ENCODE measurements at places on chromosomes 3 and 15.
A peak's percentile ranks its signal among the peaks of the same experiment; 100 is the strongest.

DNA sequence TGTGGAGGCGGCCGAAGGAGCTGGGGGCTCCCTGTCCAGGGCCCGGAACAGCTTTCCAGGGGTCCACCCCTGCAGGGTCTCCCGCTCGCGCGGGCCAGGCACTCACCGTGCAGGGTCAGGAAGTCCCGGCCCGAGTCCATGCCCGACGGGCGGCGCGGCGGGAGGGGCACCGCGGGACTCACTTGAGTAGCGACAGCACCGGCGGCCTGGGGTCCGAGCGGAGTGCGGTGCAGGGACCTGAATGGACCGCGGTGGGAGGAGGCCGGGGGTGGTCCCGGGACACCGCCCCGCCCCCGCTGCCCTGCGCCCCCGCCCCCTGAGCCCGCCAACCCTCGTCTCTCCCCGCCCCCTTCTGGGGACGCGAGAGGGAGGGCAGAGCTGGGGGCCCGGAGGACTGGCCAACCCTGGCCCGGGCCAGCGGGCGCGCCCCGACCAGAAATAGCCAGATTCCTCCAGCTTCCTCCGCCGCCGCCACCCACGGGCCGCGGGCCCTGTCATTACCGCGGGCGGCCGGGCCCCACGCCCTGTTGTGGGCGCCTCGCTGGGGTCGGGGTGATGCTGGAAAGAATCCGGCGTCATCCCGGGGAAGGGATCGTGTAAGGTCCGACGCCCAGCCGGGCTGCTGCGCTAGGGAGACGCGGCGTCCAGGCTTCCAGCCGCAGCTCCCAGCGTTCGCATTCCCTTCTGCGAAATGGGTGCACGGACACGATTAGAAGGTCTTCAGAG, at the start of gene PLCD1:
Gene PLCD1 (minus strand): TSS at position 243 of the 726 bp plus-strand sequence. CDS start 103 bp downstream, at position 140.
- DNase-seq, result peak; percentile 56

DNA sequence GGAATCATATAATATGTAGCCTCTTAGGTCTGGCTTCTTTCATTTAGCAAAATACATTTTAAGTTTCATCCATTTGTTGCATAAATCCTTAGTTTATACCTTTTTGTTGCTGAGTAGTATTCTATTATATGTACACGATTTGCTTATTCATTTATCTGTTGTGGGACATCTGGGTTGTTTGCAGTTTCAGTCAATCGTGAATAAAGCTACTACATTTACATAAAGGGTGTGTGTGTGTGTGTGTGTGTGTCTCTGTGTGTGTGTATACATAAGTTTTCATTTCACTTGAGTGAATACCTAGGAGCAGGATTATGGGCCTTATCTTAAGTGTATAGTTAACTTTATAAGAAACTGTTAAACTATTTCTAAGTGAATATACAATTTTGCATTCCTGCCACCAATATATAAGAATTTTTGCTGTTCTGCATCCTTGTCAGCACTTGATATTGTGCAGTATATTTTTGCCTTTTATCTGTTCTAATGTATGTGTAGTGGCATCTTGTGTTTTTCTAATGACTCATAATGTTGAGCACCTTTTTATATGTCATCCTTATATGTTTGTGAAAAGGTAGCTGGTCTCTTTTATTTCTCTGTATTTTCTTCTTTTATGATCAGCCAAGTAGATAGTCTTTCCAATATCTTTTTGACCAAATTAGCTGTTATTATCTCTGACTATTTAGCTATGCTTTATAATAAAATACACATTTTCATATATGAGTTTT, 55.0 kb downstream of the GLCE start:
- no peak for DNase-seq

DNA sequence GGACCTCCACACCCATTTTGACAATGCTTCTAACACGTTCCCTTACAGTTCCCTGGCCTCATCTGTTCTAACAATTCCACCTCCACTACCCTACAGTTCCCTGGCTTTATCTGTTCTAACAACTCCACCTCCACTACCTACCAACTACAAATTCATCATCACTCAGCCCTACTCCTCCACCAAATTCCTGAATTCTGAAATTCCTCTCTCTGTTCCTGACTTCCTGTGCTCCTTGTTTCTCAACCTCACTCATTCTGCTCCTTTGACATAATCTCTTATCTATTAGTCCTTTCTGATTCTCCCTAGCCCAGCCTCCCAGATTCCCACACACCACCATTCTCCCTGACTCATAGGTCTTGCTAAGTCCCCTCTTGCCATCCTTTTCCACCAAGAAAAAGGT, 22.5 kb downstream of the UPK1B start:
- no peak for DNase-seq

- DNase-seq, result no peak
These were observed 63.4 kb upstream of the C15orf39 start for GRCh38 chr15:75138016-75138999.

- DNase-seq, result peak; percentile 67
These were observed 112.7 kb downstream of the RAB11A start for GRCh38 chr15:65981837-65982626.

DNA sequence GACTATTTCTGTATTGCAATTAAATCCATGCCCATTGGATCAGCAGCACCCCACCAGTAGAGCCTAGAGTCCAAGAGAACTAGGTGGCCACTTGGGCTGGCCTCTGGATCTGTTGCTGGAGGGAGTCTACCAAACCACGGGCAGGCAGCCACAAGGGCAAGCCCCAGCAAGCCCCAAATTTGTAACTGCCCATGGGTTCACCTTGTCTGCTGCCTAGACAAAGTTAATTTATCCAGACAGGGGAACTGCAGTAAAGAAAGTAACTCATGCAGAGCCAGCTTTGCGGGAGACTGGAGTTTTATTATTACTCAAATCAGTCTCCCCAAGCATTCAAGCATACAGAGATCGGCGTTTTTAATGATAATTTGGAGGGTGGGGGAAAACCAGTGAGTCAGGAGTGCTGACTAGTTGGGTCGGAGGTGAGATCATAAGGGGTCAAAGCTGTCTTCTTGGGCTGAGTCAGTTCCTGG, 74.0 kb upstream of the TERB2 start:
- DNase-seq, result no peak

DNA sequence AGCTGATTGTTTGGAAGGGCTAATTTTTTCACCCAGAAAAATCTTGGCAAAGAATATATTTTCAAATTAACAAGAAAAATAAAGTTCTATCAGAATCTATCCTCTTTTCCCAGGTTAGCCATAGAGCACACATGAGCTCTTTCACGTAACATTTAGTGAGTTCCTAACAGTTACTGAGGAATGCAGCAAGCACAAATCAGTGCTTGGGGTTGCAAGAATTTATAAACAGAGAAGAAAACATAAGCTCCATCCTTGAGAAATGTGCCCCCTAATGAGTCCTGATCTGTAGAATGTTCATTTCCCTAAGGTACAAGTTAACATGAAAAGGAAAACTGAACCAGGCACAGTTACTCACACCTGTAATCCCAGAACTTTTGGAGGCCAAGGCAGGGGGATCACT, 13.9 kb downstream of the EOGT start:
- DNase-seq, result no peak

- DNase-seq, result no peak
These were observed 13.1 kb upstream of the SCN5A start for GRCh38 chr3:38662544-38662943.

- no peak for DNase-seq
These were observed 79.0 kb downstream of the IGF1R start for GRCh38 chr15:98727115-98728040.

GRCh38 chr15:70289191-70289955, 191.7 kb upstream of the TLE3 start:
- peak; percentile 54 for DNase-seq

- DNase-seq, result no peak
These were observed 71.0 kb downstream of the RPL22L1 start for GRCh38 chr3:170799009-170799408.

DNA sequence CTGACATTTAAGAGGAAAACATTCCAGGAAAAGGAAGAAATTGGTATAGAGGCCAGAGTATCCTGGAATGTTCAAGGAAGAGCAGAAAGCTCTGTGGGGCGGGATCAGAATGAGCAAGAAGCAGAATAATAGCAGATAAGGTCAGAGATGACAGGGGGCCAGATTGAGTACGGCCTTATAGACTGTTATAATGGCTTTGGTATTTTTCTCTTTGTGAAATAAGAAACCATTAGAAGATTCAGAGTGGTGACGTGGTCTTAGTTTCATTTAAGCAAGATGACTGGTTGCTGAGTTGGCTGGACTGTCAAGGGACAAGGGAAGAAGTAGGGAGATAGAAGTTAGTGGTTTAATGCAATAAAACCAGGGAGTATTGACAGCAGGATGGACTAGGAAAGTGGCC, 218.3 kb upstream of the SOX2 start:
- no peak for DNase-seq

DNA sequence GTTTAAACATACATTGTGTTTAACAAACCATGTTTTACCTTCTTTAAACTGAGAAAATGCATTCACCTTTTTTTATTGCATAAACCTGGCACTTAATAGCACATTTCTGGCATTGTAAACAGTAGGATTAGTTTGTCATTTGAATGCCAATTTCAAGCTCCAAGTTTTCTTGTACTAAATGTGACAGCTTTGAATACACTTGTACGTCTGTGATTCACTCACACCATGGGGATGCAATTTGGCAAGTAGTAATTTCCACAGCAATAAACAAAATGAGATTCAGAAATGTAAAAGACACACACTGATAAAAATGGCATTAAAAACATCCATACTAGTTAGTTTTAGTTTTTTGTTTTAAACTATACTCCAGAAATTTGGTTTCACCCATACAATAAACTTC, 598.9 kb downstream of the SI start:
- no peak for DNase-seq

DNA sequence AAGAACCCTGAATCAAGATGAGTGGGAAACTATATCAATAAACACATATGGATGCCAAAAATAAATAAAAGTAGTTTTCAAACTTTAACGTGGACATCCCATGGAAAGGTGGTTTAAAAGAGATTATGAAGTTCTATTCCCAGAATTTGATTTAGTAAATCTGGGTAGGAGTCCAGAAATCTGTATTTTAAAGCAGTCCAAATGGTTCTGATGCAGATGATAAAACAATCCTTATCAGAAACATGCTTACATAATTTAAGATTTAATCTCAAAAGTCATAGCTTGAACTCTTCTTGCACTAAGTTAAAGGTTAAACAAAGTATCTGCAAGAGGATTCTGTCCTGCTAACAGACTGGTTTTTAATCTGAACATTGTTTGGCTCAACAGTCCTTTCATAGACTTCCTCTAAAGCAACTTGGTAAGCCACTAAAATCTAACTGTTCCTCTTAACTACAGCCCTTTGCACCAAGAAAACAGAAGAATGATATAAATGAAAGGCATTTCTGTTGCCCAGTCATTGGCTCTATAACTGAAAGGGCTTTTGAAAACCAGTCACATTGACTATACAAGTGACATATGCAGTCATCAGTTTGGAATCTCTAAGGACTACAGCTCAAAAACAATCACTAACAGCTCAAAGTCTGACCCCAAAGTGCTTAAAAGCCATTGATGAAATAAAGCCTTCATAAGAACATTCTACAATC, 23.4 kb upstream of the MAP4 start:
- DNase-seq, result no peak

DNA sequence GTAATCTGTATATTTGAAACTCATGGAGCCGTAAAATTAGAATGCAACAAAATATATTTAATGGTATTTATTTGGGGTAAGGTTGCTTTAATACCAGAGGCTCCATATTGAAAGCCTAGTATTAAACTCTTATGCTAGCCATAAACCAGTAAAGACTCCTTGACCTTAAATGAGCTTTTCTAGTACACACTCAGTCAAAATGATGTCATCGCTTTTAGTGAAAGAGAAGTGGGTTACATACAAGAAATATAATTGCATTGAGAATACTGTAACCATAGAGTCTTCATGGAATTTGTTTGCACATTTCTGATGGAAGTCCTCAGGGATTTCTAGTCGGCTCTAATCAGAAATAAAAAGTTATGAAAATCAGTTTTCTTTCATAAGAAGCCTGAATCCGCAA, 757.6 kb downstream of the GBE1 start:
- no peak for DNase-seq
